Nephron progenitor cell (in vitro differentiated cells): ENCODE measurements at places on chromosomes 11 and 22.

GRCh38 chr11:125778728-125779127, at the start of gene PATE2:
Gene PATE2 (minus strand): TSS chr11:125778828. CDS start chr11:125778773, 55 bp downstream.
- DNase-seq, result no peak

GRCh38 chr11:114121138-114121537, 61.6 kb downstream of the ZBTB16 start:
- DNase-seq, result no peak

- no peak for DNase-seq
These were observed 7.2 kb upstream of the BID start for GRCh38 chr22:17781319-17782031.

GRCh38 chr11:91778758-91779157, 445.9 kb upstream of the FAT3 start:
- DNase-seq, result no peak

DNA sequence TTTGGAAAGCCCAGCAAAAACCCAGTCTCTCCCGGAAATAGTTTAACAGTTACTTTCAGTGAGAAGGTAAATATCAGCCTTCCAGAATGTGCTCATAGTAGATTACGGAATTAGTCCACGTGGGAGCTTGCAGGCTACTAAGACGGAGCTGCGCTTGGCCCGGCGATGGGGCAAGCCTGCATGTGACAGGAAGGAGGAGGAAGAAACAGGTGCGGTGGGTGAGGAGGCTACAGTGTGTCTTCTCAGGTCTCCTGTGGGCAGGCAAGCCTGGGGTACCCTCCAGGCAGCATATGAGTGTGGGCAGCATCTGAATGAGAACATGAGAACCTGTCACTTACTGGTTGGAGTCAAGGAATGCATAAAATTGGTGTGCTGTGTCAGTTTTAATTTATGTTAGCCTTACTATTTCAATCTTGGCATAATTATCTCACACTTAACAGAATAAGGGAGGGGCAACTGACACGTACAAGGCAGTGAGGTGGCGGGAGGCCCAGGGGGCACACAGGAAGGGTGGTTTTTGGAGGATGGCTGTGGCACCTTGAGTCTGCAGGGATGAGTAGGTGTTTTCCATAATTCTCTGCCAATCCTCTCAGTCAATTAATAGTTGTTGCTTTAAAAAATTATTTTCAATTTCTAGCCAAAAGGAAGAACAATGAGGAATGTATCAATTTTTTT, 35.7 kb downstream of the CLMP start:
- DNase-seq, result no peak
